ENCODE measurements at places on chromosomes 7 and 10. TPM values are rescaled to one million over a fixed set of nuclear protein-coding genes. Genes with fewer than 3 reads are reported as not detected.

The ADAM22 gene
- polyA plus RNA-seq = 13.5 TPM

DNA sequence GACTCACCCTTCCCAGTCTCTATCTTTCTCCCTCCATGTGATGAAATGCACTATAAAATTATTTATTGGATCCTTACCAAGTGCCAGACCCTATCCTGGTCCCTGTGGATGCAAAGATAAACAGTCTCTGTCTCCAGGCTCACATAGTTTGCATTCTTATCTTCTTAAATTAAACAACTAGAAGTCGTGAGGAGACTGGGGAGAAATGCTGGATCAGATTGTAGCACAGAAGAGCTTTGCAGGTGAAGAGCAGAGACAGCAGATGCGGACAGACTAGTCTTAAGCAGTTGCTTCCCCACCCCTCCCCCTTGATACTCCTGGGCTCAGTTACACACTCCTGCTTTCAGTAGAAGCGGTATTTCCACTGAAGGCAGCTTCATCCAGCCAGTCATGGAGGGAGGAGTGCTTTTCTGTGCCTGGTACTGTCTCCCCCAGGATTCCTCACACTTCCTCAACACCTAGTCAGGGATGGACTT is 20.8 kb upstream of the CDK1 start:
- no peak overlapping the region for H3K4me3 ChIP-seq
- H3K4me1 ChIP-seq = no peaks in the 10 kb centered on the region
- no peaks in the 10 kb centered on the region for H3K27me3 ChIP-seq
- H3K27ac ChIP-seq = no peak overlapping the region
- no peak for DNase-seq

The NRCAM gene
- 36.7 TPM for polyA plus RNA-seq

DNA sequence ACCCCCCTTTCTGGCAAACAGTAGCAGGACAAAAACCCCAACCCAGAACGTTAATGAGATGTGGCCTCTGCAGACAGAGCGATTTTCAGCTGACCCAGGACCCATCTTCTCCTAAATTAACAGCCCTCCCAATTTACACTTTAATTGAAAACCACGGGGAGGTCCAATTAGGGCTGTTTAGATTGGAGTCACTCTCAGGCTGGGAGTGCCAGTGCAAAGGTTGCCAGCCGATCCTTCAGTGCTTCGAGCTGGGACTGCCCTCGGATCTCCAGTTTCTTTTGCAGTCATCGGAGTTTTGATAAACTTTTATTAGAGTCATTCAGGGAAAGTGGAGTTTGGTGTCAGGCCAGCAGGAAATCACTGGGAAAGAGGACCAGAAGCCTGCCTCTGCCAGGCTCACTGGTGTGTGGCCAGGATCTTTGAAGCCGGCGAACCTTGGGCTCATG is 108.0 kb downstream of the DOCK1 start:
- H3K36me3 ChIP-seq = no peaks in the 10 kb centered on the region
- no peak overlapping the region for H3K4me3 ChIP-seq
- H3K27ac ChIP-seq = no peak overlapping the region
- no peak for DNase-seq
- H3K4me1 ChIP-seq = no peaks in the 10 kb centered on the region
- H3K27me3 ChIP-seq = no peaks in the 10 kb centered on the region

DNA sequence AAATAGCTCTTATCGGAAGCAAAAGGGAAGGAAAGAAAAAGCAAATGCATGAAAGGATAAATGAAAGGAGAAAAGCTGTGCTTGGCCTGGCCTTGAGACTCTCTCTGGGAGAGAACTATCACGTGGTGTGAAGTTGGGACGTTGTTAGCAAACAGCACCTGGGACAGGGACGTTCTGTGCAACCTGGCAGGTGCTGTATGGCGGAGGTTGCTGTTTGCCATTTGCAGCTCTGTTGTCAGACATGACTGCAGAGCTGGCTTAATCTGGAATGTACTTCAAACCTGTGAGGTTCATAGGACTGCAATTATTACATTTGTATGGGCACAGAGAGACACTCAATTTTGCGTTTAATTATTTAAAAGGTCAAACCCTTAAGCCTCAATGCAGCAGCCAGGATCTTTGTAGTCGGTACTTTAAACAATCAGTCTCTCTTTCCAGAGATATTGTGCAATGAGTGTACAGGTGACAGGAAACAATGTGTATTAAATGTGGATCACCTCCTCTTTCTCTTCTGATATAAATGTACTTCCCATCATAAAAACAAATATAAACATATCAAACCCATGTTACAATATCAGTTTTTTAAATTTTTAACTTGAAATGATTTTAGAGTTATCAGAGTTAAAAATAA is 800.5 kb upstream of the KCND2 start:
- H3K27me3 ChIP-seq = no peaks in the 10 kb centered on the region
- no peaks in the 10 kb centered on the region for H3K4me1 ChIP-seq
- no peak overlapping the region for H3K27ac ChIP-seq
- no peaks in the 10 kb centered on the region for H3K36me3 ChIP-seq

The HGF gene
- polyA plus RNA-seq = 21.7 TPM

DNA sequence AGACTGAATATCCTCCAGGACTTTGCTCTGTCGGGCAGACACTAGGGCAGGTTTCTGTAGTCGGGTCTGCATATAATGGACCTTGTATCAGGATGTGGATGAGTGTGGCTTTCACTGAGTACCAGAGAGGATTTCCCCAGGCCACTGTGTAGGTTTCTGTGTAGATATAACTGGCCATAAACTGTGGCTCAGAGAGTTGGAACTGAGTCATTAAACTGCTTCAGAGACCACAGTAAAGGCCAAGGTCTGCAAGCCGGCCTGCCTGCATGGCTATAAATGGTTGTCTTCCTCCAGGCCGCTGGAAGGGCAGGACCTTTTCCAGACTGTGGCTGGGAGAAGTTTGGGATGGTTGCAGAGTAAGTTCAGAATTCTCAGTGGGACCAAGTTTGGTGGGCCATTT is 16.9 kb downstream of the ZNF92 start:
- no peaks in the 10 kb centered on the region for H3K36me3 ChIP-seq
- no peaks in the 10 kb centered on the region for H3K4me1 ChIP-seq
- no peak for DNase-seq

GRCh38 chr10:86165666-86166065 is 200.9 kb downstream of the GRID1 start:
- H3K27ac ChIP-seq = no peak overlapping the region
- H3K36me3 ChIP-seq = no peaks in the 10 kb centered on the region
- no peak for DNase-seq

GRCh38 chr10:37860494-37861190 is 3.2 kb upstream of the ZNF248 start:
- H3K4me3 ChIP-seq = no peak overlapping the region
- H3K36me3 ChIP-seq = no peaks in the 10 kb centered on the region
- no peak for DNase-seq
- no peak overlapping the region for H3K27ac ChIP-seq
- H3K4me1 ChIP-seq = peaks cover 19% of the 10 kb centered on the region

DNA sequence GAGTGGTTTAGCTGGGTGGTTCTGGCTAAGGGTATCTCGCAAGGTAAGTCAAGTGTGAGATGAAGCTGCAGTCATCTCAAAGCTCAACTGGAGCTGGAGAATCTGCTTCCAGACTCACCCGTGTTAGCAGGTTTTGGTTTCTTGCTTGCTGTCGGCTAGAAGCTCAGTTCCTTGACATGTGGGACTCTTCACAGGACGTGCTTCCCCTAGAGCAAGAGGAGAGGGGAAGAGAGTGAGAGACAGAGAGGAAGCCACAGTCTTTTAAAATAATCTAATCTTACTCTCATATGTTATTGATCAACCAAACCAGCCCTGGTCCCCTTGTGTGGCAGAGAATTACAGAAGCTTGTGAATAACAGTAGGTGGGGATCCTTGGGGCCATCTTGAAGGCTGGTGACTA is 199.5 kb downstream of the REEP3 start:
- H3K27ac ChIP-seq = no peak overlapping the region
- H3K4me1 ChIP-seq = peaks cover 9% of the 10 kb centered on the region
- DNase-seq = no peak
- H3K4me3 ChIP-seq = no peak overlapping the region
- no peaks in the 10 kb centered on the region for H3K36me3 ChIP-seq

Data from left lung (tissue), 14 donors.